ENCODE measurements at places on chromosomes 7 and 10. TPM values are rescaled to one million over a fixed set of nuclear protein-coding genes. Genes with fewer than 3 reads are reported as not detected.

DNA sequence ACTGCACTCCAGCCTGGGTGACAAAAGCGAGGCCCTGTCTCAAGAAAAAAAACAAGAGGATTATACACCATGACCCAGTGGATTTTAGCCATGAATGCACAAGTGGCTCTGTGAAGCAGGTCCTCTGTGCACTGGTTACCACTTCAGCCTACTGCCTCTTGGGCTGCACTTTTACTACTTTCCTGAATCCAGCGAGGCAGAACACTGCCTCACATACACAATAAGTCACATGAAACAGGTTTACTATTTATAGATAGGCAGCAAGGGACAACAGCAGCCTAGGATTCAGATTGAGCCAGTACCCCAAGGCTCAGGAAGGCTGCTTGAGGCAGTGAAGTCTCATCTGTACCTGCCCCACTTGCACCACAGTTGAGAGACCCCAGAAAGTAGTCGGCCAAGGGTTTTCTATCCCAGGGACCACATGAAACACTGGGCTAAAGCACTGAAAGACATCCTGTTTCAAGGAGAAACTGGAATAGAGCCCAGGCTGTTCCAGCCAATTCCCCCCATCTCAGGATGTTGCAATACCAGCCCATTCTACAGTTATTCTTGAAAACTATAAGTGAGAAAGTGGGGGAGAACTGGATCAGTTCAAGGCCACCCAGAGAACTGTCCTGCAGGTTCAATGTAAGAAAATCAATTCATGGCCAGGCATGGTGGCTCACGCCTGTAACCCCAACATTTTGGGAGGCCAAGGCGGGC is 10.3 kb upstream of the OGDH start:
- H3K27me3 ChIP-seq, result no peaks in the 10 kb centered on the region
- H3K27ac ChIP-seq, result no peak overlapping the region

DNA sequence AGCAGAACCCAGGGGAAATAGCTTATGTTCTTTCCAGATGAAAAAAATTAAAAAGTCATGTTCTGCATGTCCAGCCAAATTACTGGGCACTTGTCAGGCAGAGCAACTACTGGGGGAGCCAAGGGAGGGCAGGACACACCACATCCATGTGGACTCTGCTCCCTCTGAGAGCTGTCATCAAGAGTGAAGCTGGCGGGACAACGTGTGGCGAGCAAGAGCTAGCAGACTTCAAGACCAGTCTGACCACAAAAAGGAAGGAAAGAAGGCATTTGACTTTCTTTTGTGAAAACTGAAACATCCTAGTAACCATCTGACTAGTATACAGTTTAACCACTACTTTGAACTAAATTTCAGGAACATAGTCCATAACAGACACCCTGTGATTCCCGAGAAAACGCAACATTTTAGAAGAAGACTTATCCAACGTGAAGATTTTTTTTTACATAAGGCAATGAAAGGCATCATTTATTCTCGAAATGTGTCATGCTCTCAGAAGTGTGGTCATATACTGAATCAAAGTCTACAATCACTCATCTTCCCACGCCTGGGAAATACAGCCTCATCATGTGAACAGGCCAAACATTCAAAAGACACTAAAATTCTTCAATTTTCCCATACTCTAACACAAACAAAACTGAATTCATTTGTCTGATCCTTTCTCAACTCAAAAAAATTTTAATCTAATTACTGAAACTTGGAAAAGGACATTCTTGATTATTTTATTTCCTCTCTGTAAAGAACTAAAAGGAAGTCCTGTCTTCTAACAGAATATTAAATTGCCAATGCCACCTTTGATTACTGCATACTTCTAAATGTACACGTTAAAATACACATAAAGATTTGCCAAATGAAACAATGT is 15.5 kb downstream of the CYTH3 start:
- no peak overlapping the region for H3K4me3 ChIP-seq
- peak; percentile 54 for DNase-seq
- H3K4me1 ChIP-seq, result peaks cover 82% of the 10 kb centered on the region
- peak overlapping the region; percentile 58 for H3K27ac ChIP-seq
- H3K27me3 ChIP-seq, result no peaks in the 10 kb centered on the region
- no peaks in the 10 kb centered on the region for H3K36me3 ChIP-seq

GRCh38 chr10:102540023-102540422 is 36.3 kb downstream of the SUFU start:
- no peaks in the 10 kb centered on the region for H3K4me1 ChIP-seq
- H3K27me3 ChIP-seq, result no peaks in the 10 kb centered on the region
- H3K36me3 ChIP-seq, result no peaks in the 10 kb centered on the region
- H3K27ac ChIP-seq, result no peak overlapping the region

DNA sequence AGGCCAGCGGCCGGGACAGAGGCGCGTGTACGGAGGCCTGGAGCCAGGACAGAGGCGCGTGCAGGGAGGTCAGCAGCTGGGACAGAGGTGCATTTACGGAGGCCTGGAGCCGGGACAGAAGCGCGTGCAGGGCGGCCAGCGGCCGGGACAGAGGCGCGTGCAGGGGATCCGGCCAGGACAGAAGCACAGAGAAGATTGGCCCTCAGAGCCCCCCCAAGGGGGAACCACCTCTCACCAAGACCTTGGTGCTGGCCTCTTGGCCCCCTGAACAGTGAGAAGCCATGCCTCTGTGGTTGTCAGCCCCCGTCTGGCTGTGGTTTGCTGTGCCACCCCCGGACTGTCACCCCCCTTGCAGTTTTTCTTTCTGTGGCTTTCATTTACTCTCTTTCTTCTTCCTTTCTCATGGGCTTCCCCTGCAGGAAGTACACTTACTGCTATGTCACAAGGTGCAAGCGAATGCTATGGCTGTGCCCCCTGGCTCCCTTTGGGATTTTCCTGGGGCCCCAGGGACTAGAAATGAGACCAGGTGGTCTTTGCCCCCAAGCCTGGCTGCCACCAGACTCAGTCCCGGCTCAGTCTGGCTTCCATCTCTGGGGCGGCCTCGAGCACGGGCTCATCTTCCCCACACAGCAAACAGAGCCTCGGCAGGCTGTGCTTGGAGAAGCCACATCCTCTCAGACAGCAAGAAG is 41.1 kb downstream of the INSIG1 start:
- H3K27me3 ChIP-seq, result peaks cover 5% of the 10 kb centered on the region
- DNase-seq, result no peak
- H3K27ac ChIP-seq, result no peak overlapping the region

DNA sequence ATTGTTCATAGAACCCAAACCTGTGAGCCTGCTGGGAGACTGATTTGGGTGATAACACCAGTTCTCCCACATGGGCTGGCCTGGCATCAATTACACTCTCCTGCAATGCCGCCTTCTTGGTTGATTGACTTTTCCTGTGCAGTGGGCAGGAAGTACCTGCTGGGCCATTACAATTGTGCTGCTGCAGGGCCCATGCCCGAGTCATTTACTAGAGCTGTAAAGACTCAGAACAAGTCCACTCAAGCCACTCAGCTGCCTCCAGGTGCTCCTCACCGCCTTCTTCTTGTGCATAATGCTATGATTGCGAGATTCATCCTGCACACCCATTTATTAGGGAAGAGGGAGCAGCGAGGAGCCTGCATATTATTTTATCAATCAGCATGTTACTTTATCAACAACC is 264.0 kb downstream of the TCERG1L start:
- H3K27ac ChIP-seq, result no peak overlapping the region
- no peaks in the 10 kb centered on the region for H3K27me3 ChIP-seq
- no peak overlapping the region for H3K4me3 ChIP-seq
- H3K4me1 ChIP-seq, result no peaks in the 10 kb centered on the region
- H3K36me3 ChIP-seq, result no peaks in the 10 kb centered on the region
- no peak for DNase-seq

GRCh38 chr7:44051611-44052220 is 7.2 kb downstream of the DBNL start:
- no peak overlapping the region for H3K27ac ChIP-seq
- H3K4me3 ChIP-seq, result no peak overlapping the region
- no peaks in the 10 kb centered on the region for H3K27me3 ChIP-seq
- DNase-seq, result no peak
- peaks cover 83% of the 10 kb centered on the region for H3K36me3 ChIP-seq

- DNase-seq, result no peak
- no peak overlapping the region for H3K4me3 ChIP-seq
- H3K27me3 ChIP-seq, result no peaks in the 10 kb centered on the region
- no peaks in the 10 kb centered on the region for H3K4me1 ChIP-seq
- H3K27ac ChIP-seq, result no peak overlapping the region
Observed at GRCh38 chr10:94219829-94220228, 142.9 kb downstream of the NOC3L start.

DNA sequence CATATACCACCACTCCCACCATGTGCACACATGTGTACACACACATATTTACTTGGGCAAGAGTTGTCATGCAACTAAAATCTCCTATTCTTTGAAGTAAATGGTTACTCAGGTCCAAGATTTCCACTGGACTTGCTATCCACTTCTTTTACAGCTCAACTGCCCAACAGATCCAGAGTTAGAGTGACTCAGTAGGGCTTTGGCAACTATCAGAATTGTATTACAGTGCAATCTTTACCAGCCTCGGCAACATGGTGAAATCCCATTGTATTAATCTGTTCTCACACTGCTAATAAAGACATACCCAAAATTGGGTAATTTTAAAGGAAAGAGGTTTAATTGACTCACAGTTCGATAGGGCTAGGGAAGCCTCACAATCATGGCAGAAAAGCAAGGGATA is 51.9 kb upstream of the ABLIM1 start:
- H3K27ac ChIP-seq, result no peak overlapping the region
- peaks cover 12% of the 10 kb centered on the region for H3K4me1 ChIP-seq
- no peak overlapping the region for H3K4me3 ChIP-seq
- no peaks in the 10 kb centered on the region for H3K27me3 ChIP-seq
- DNase-seq, result no peak

DNA sequence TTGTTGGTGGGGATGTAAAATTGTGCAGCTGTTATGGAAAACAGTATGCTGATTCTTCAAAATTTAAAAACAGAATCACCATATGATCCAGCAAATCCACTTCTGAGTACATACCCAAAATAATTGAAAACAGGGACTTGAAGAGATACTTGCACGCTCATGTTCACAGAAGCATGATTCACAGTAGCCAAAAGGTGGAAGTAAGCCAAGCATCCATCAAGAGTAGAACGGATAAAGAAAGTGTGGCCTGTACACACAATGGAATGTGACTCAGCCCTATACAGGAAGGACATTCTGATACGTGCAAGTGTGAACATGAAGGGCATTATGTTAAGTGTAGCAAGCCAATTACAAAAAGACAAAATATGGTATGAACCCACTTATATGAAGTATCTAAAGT is 696.7 kb upstream of the CELF2 start:
- no peak for DNase-seq
- no peaks in the 10 kb centered on the region for H3K4me1 ChIP-seq
- H3K36me3 ChIP-seq, result no peaks in the 10 kb centered on the region
- H3K27ac ChIP-seq, result no peak overlapping the region

DNA sequence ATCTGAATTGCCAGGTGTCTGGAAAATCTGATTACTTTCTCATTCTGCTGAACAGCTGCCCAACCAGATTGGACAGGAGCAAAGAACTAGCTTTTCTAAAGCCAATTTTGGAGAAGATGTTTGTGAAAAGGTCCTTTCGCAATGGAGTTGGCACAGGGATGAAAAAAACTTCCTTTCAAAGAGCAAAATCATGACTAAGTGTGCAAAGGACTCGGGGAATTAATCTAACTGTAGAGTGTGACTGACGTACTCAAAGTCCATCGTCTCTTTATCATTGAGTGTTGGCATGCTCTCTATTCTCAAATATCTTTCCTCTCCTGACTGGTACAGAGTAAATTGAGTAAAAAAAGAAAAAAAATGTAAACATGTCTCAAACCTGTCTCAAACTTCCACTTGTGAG is 3.3 kb downstream of the NPS start:
- no peaks in the 10 kb centered on the region for H3K36me3 ChIP-seq
- DNase-seq, result no peak
- H3K27ac ChIP-seq, result no peak overlapping the region
- no peak overlapping the region for H3K4me3 ChIP-seq
- no peaks in the 10 kb centered on the region for H3K4me1 ChIP-seq

DNA sequence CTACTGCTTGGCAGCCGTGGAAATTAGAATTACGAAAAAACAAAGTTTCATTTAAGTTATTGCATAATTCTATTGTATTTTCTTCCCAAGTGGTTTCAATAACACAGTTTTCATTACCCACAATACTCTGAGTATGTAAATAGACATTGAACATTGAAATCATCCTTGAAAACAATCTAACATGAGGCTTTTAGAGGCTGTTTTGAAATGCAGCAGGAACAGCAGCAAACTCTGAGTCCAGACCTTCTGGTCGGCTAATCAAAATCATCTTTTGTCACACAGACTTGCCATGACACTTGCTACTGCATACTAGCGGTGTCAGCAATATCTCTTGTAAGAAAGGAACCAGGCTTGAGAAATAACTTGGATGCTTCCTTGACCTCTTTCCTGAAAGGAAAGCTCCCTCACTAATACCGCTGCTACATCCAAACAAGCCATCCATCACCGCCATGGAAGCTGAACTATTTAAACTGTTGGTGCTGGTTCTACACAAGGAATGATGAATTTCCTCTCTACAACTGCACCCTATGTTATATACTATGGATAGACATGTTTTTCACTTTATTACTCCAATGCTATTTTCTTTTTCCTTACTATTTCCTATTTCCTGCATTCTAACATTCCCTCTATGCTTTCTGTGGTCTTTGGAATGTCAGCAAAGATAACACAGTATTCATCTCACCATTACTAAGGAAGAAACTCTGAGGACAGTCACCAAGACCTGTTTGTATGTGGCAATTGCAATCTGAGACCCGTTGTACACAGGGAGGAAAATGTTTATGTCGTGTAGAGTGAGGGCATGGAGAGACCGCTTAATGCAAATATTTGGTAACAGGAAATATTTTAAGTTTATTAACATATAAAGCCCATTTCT is 130.8 kb downstream of the ITGA8 start:
- H3K36me3 ChIP-seq, result no peaks in the 10 kb centered on the region
- H3K27me3 ChIP-seq, result no peaks in the 10 kb centered on the region
- H3K27ac ChIP-seq, result no peak overlapping the region
- no peak for DNase-seq
- no peak overlapping the region for H3K4me3 ChIP-seq

The LIPM gene
- not detected for total RNA-seq

The IL15RA gene
- total RNA-seq, result 28.5 TPM

The THSD7A gene
- 7.2 TPM for total RNA-seq

The PDZD7 gene
- total RNA-seq, result 1.6 TPM

The CFTR gene
- 35.3 TPM for total RNA-seq

The PDE1C gene
- total RNA-seq, result 15.5 TPM

The ITGA8 gene
- 23.4 TPM for total RNA-seq

The ACTR3C gene
- total RNA-seq, result 18.6 TPM

The DGKI gene
- 0.09 TPM for total RNA-seq

The AKR1C2 gene
- 34.4 TPM for total RNA-seq

The HILPDA gene
- 13.1 TPM for total RNA-seq

The MBL2 gene
- not detected for total RNA-seq

The PODXL gene
- total RNA-seq, result 116 TPM

The TOMM7 gene
- 376 TPM for total RNA-seq

Measured in lower lobe of right lung (tissue), 2 donors.